Lung microvascular endothelial cell (primary cell): ENCODE measurements at places on chromosomes 11 and 22.

DNA sequence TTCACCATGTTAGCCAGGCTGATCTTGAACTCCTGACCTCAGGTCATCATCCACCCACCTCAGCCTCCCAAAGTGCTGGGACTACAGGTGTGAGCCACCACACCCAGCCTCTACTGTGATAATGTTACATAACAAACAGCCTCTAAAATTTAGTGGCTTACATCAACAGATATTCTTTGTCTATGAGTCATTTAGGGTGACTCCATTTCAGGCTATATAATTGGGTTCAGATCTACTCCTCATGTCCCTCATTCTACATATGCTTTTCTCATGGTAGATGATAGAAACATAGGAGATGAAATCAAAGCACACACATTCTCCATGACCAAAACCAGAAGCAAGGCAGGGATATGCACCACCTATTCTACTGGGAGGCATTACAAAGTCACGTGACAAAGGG, 72.7 kb downstream of the SIK2 start:
- no peak for DNase-seq

- no peak for DNase-seq
Measured at GRCh38 chr11:61832754-61833153, 4.7 kb downstream of the FADS2 start.

DNA sequence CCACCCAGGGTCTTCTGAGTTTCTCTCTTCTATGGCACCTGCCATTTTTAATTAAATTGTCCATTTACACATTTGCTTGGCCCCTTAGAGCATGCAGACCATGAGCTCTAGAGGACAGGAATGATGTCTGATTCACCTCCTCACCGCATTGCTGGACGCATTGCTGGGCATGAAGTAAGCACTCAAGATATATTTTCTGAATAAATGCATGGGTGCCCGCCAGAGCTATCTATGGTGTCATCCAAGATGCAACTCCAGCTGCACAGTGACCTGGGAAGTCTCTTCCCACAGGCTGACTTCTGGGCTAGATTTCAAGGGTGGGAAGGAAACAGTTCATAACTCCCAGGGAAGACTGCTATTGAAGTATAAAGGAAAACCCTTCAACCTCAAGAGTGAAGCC, 66.6 kb upstream of the ASPHD2 start:
- DNase-seq: no peak

- no peak for DNase-seq
Measured at GRCh38 chr11:102617466-102618008, 7.6 kb downstream of the MMP20 start.

DNA sequence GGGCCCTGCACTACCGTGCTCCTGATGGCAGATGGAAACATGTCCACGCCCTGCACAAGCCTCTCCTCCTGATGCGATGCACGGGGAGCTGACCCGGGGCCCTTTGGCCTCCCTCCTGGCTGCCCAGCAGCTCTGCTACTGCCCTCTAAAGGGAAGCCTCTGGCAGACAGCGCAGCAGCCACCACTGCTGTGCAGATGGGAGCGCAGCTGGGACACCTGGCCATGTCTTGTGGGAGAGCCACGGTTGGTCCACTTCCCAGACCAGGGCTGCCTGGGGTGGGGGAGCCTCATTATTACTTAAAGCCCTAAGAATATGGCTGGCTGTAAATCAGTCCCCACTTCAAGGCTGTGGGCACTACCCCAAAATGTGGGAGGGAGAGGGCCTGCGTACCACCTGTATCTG, 38.3 kb downstream of the TBX1 start:
- DNase-seq: no peak

GRCh38 chr11:18173225-18173866, 709 bp downstream of the MRGPRX4 start:
- DNase-seq: no peak

DNA sequence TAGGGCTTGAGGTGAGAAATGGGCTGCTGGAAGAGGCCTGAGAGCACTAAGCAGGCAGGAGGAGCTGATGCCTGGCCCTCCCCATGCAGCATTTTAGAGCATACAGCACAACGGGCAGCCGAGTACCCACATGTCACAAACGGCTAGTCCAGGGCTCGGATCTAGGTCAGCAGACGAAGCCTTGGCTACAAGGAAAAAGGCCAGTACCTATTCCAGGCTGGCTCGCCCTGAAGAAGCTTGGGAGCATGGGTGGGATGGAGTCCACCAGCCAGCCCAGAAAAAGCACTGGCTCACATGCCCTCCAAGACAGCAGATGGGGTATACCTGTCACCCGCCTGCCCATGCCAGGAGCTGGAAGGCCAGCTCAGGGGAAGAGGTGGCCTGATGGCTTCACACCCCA, 9.6 kb downstream of the UFD1 start:
- no peak for DNase-seq

GRCh38 chr22:36753120-36753802, 22.7 kb downstream of the IFT27 start:
- DNase-seq: no peak

- no peak for DNase-seq
Measured at GRCh38 chr11:72711141-72711540, 36.9 kb upstream of the PDE2A start.

- DNase-seq: no peak
Measured at GRCh38 chr11:102552020-102552419, 21.5 kb upstream of the MMP7 start.

- no peak for DNase-seq
Measured at GRCh38 chr11:13595166-13595565, 73.3 kb upstream of the FAR1 start.
